ENCODE measurements at places on chromosomes 2 and 18.

- DNase-seq = no peak
These were observed 1152.8 kb upstream of the CELF4 start for GRCh38 chr18:38718365-38718901.

DNA sequence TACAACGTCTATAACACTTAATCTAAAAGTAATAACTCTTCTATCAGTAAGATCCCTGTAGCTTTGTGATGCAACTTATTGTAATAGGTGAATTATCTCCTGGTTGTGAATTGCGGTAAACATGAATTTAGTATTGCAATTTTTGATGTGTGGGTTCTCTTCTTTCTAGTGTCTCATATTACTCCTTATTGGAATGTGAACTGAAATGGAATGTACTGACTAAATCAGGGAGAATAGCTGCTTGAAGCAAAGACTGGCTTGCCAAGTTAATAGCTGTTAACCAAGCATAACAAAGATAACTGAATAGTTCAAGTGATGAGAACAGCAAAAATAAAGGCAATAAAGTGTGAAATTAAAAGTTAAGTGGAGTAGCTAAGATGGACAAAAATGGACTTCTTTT is 60.5 kb upstream of the TFPI start:
- no peak for DNase-seq

- DNase-seq = no peak
These were observed 26.0 kb downstream of the TWIST2 start for GRCh38 chr2:238873841-238874240.

DNA sequence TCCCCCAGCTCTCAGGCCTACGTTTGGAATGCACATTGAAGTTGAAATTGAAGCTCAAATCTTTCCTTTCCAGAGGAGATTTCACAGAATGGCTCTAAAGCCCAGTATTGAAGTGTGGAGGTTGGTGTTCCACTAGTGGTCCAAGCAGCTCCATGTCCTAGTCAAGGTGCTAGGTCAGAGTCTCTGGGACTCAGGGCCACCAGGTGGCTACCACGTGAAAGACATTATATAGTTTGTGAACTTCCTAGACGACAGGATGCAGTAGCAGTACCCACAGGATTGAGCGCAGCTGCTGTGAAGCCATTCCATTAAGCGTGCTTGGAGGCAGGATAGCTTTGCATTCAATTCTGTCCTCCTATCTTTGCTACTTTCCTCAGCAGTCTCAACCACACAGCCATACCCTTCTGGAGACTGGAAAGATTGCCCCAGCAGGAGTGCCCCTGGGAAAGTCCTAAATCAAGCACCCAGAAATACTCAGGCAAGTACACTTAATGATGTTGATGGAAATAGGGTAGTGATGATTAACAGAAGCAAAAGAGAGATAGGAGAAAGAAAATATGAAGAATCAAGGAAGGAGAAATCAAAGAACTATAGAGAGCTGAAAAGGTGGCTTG is 4.7 kb upstream of the TGFA start:
- no peak for DNase-seq

DNA sequence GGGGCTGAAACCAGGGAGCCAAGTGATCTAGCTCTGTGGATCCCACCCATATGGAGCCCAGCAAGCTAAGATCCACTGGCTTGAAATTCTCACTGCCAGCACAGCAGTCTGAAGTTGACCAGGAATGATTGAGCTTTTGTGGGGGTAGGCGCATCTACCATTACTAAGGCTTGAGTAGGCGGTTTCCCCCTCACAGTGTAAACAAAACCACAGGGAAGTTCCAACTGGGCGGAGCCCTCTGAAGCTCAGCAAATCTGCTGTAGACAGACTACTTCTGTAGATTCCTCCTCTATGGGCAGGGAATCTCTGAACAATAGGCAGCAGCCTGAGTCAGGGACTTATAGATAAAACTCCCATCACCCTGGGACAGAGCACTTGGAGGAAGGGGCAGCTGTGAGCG is 96.7 kb downstream of the CCDC148 start:
- no peak for DNase-seq

GRCh38 chr2:97966545-97967215 is 29.1 kb downstream of the TMEM131 start:
- DNase-seq = peak; percentile 60

DNA sequence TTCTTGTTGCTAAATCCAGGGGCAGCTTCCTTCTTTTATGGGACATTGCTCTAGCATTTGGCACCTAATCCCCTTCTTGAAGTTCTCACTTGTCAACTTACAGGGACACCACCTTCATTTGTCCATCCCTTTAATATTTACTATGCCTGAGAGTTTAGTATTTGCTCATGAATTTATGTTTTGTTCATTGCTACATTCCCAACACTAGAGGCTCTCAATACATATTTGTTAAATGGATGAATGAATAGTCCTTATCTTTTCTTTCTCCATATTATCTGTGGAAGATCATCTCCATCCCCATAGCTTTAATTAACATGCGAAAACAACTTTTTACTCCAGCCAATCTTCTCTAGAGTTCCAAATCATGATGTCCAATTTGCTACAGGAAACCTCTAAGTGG is 5.4 kb downstream of the CWC22 start:
- DNase-seq = no peak

DNA sequence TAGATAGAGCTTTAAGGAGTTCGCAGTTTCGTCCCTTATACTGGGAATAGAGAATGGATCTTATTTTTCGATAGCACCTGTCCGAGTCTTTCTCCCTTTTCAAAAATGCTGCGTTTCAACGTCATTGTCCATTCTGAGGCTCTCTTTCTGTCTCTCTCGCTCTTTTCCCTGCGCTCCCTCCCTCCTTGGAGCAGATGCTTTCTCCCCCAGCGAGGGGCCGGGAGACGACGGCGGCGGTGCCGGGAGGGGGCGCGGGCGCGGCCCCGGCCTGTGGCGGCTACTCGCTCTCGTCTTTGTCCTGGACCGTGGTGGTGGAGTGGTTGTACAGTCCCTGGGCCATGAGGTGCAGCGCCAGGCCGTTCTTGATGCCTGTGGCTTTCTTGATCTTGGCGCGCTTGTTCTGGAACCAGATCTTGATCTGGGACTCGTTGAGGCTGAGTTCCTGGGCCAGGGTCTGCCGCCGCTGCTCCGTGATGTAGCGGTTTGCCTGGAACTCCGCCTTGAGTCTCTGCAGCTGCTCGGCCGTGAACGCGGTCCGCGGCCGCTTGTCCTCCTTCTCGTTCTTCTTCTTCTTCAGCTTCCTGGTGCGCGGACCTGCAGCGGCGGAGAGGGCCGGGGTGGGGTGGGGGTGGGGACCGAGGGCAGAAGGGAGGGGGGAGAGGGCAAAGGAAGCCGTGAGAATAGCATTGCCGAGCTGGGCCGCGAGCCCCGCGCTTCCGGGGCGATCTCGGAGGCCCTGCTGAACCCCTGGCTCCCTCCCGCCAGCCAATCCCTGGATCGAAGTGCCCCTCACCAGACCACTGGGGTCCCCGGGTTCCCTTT is 4.6 kb downstream of the EN1 start:
- no peak for DNase-seq

GRCh38 chr18:13532406-13533075 is 193.8 kb downstream of the FAM210A start:
- no peak for DNase-seq

DNA sequence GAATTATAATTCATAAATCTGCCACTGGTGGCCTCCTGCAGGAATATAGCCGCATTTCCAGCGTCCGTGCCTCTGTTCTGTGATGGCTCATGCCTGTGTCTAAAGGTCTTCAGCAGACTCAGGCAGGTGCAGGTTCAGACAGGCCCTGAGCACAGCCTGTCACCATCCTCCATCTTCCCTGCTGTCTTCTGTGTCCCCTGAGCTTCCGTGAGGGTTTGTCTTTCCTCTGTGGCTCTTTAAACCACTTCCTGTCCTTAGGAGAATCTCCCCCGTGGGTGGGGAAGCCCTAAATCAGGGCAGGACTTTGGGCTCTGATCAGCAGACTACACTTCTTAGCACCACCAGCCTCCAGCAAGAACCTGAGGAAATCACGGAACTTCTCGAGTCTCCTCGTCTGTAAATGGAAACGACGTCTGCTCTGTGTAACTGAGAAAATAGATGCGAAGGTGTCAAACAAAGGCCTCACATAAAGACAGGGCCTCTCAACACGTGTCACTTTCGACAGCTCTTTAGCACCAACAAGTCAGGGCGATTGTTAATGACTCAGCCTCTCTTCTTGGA is 24.1 kb upstream of the NFATC1 start:
- no peak for DNase-seq

GRCh38 chr18:21830532-21830931 is 89.9 kb downstream of the MIB1 start:
- no peak for DNase-seq

DNA sequence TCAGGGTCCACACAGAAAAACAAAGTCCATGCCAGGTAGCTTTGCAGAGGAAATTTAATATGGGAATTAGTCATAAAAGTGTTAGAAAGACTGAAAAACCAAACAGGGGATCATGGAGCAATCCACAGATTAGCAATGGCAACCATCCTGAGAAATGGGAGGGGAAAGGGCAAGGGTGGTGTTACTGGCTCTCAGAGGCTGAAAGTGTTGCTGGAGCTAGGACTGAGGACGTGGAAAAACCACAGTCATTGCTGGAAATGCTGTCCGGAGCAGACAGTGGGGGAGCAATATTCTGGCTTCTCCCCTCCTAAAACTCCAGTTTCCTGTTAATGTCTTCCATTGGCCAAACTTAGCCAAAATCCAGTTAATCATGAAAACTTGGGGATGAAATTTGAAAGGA is 172.4 kb downstream of the ZBTB7C start:
- DNase-seq = no peak

DNA sequence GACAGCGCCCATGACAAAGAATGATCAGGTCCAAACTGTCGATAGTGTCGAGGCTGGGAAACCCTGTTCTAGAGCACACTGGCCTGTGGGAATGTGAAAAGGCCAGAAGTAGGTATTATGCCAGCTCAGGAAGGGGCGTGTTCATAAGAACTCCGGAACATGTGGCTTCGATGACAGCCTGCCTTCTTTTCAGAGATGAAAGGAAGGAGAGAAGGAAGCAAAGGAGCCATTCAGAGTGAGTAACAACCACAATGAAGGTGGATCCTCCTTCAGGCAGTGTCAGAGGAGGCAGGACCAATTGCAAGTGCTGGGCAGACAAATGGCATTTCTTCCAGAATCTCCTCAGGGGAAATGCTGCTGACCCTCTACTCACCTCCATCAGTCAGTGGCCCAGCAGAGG is 58.5 kb downstream of the NCKAP5 start:
- DNase-seq = no peak

- DNase-seq = no peak
These were observed 196.1 kb downstream of the SLC4A3 start for GRCh38 chr2:219823574-219823973.

DNA sequence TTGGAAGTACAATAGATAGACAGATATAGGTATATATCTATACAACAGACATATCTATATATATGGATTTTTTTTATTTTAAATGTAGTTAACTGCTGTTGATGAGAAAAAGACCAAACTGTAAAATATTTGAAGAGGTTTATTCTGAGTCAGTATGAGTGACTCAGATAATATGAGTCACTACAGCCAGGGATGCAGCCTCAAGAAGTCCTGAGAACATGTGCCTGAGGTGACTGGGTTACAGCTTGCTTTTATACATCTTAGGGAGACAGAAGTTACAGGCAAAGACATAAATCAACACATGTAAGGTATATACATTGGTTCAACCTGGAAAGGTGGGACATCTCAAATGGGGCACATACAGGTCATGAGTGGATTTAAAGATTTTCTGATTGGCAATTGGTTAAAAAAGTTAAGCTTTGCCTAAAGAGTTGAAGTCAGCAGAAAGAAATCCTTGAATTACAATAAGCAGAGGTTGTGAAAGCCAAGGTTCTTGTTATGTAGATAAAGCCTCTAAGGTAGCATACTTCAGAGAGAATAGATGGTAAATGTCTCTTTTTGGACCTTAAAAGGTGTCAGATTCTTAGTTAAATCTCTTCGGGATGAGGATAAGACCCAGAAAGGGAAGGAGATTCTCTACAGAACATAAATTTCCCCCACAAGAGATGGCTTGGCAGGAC is 149.9 kb downstream of the RBM43 start:
- peak; percentile 9 for DNase-seq

DNA sequence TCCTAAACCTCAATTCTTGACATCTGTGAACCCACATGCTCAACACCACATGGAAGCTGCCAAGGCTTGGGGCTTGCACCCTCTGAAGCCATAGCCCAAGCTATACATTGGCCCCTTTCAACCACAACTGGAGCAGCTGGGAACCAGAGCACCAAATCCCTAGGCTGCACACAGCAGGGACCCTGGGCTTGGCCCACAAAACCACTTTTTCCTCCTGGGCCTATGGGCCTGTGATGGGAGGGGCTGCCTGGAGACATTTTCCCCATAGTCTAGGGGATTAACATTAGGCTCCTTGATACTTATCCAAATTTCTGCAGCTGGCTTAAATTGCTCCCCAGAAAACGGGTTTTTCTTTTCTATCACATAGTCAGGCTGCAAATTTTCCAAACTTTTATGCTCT is 40.3 kb downstream of the EXOC6B start:
- no peak for DNase-seq

DNA sequence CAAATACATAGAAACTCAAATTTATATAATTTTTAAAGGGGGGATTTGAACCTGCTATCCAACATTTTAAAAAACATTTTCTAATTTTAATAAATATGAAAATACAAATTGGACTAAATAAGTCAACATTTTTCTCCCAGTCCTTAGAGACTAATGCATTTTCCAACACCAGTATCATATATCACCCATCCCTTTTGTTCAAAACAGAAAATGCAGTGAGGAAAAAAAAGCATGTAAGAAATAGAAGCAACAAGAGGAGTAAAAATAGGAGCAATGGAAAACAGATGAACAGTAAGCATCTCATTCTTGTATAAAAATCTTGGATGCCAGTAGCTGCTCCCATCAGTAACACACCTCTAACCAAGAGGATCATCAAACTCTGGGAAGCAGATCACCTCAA is 25.5 kb downstream of the KLF7 start:
- DNase-seq = no peak

DNA sequence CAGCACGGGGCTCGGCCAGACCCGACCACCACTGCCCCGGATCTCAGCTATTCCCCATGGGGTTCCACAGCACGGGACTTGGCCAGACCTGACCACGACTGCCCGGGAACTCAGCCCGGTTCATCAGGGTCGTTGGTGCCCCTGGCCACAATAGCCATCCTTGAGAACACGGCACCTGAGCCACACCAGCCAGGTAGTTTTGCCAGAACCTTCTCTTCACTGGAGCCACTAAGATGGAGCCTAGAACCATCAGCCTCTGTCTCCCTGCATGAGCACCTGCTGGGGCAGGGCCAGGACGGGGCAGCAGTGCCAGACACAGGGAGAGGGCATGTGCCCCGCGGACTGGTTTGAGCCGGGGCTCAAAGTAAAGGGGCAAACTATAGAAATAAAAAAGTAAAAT is 11.4 kb upstream of the KCNG2 start:
- no peak for DNase-seq

- no peak for DNase-seq
These were observed 76.9 kb upstream of the AGAP1 start for GRCh38 chr2:235416858-235417499.

DNA sequence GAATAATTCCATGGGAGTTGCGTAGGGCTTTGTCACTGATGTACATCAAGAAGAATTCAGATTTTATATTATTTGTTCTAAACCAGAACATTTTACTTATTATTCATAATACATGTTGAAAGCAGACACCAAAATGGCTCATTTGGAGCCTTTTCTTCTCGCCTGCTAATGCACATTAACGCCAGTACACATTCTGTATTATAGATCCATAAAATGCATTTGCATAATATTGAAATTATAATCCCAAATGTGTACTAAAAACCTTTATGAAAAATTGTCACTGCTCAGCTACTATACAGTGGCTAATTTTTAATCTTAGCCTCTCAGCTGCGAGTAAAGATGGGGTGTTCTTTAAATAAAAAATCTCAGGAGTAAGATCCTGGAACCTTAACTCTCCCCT is 452.2 kb upstream of the HNRNPA3 start:
- no peak for DNase-seq

Data from activated CD4-positive, alpha-beta T cell treated with anti-CD3 and anti-CD28 coated beads, Interleukin-2, Interleukin-6, amounts not matched to agents 100 ng/mL and 50 ng/mL, durations not matched to agents 16 hours and 8 hours (primary cell).